ENCODE measurements at places on chromosomes 7 and 10. TPM values are rescaled to one million over a fixed set of nuclear protein-coding genes. Genes with fewer than 3 reads are reported as not detected.

GRCh38 chr7:141792526-141792925 lies 2.5 kb downstream of the TAS2R5 start:
- DNase-seq: no peak

GRCh38 chr10:72030762-72031543 lies 57.4 kb downstream of the SPOCK2 start:
- no peak for DNase-seq

- peak; percentile 66 for DNase-seq
Observed at GRCh38 chr7:100965723-100966541, 3.4 kb upstream of the MUC12 start.

GRCh38 chr10:11462071-11462470 lies 149.4 kb downstream of the USP6NL start:
- no peak for DNase-seq

INMT gene
- polyA plus RNA-seq: 2.0 TPM

GCK gene
- 4.7 TPM for polyA plus RNA-seq

FGFR2 gene
- polyA plus RNA-seq: 86.5 TPM
